GM12892 (cell line): ENCODE measurements at places on chromosomes 7 and 10.

GRCh38 chr7:93245525-93246432 lies 13.6 kb downstream of the VPS50 start:
- DNase-seq: no peak

DNA sequence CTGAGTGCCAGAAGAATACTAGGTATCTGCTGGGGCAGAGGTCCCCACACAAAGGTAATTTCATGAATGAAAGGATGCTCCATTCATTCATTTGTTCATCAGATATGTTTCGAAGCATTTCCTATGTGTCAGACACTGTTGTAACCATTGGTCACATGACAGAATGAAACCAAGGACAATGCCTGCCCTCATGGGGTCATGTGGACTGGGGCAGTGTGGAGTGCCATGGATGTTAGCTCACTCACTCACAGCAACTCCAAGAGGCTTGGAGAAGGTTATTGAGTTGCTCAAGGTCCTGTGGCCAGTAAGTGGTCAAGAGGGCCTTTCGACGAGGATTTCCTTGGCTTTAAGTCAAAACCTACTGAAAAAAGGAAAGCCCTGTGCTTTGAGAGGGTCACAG lies 223.5 kb downstream of the ARHGAP12 start:
- no peak for DNase-seq

- no peak for DNase-seq
Measured at GRCh38 chr7:38283809-38284208, 10.4 kb upstream of the TARP start.

DNA sequence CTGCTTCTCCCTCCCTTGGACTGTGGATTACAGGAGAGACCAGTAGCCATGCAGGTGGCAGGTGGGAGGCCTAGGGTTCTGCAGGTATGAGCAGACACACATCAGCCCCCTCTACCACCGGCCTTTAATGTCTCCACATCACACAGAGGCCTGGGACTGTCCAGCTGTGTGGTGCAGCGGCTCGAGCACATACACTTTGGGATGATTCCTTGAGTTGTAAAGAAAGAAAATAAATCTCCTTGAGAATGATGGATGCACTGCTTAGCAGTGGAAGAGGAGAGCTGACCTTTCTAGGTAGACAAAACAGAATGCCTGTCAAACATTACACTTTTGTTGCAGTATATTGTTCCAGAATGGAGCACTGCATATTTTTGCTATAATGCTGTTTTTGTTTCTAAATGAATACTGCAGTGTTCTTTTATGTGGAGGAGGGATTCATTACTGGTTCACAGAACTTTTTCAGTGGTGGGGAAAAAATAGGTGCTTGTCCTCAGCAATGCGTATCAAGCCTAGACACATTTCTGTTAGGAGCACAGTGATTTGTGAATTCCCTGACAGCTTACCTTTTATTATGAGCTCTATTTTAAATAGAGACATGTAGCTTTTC lies 66.0 kb downstream of the PTPRE start:
- no peak for DNase-seq

- no peak for DNase-seq
Measured at GRCh38 chr10:57026307-57026706, 665.2 kb upstream of the ZWINT start.

- no peak for DNase-seq
Measured at GRCh38 chr7:78510580-78511188, 712.1 kb downstream of the PHTF2 start.

DNA sequence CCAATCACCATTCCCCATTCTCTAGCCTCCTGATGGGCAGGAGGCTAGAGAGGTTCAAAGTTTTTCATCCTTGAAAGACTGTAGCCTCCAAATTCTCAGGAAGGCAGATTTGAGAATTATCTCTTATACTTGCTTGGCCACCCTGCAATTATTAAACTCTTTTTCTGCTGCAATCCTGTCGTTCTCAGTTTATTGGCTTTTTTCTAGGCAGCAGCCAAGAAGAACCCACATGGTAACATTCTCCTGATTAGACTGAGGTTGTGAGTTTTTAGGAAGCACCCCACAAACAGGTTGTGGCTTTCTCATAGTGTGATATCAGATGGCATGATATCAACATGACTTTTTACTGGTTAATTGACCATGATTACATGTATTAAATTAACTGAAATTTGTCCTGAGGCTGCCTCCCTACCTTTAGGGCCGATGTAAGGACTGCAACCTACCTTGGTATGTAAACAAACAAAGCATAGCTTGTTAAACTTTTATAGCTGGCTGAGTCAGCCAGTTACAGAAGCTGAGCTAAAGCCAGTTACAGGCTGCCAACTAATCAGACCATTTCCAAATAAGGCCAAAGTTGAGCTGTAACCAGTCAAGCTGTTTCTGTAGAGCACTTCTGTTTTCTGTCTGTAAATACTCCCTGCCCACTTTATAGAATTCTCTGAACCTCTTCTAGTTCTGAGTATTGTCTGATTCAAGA lies 3.2 kb upstream of the ZNF248 start:
- no peak for DNase-seq

DNA sequence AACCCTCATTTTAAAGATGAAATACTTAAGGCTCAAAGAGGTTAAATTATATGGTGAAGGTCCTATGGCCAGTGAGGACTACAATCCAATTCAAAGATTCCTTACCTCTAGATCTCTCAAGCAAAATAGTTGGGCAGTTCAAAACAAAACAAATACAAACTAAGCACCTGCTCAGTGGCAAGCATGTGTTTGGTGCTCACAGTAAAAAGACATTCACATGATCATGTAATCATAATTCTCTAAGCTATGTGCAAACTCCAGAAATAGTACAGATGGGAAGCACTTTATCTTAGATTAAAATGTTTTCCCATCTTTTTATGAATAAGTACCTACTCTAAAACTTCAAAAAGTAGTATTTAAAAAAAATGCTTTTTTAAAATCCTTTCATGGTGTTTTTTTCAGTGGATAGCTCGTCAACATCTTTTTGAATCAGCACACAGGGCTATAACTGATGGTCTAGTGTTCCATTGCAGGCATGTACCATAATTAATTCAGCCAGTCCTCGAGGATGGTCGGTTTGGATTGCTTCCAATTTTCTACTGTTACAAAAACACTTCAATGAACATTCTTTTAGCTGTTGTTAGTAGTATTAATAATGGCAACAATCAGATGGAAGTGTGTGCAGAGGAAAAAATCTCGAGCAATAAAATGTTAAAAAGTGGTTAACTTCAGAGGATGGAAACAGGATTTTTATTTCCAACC lies 58.4 kb downstream of the CHCHD3 start:
- DNase-seq: no peak

- no peak for DNase-seq
Measured at GRCh38 chr10:23048191-23048590, 47.2 kb upstream of the MSRB2 start.

DNA sequence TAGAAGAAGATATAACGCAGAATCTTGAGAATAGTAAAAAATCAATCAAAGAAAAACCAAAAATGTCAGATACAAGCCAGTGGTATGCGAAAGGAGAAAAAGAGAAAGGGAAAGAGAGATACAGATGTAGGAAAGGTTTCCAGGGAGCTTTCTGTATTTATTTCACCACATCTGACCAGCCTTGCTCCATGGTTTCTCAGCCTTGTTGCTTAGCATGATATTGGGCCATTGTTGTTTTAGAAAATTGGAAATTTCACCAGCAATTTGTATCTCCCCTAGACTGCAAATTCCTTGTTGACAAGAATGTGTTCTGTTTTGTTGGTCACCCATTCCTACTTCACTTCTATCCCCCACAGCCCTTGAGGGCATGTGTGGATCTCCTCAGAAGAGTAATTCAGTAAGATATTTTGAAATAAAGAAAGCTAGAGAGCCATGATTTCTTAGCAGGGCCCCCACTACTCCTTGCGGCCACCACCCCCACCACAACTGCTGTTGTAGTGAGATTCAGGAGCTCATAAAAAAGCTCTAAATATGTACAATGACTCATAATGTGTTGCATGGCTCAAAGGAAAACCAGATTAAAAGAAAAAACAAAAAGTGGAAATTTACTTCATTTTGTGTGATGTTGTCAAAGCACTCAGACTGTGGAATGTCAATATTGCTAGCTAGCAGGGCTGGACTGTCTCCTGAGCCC lies 138.7 kb downstream of the CHRM2 start:
- no peak for DNase-seq

- no peak for DNase-seq
Measured at GRCh38 chr7:106206826-106207541, 77.8 kb downstream of the NAMPT start.

DNA sequence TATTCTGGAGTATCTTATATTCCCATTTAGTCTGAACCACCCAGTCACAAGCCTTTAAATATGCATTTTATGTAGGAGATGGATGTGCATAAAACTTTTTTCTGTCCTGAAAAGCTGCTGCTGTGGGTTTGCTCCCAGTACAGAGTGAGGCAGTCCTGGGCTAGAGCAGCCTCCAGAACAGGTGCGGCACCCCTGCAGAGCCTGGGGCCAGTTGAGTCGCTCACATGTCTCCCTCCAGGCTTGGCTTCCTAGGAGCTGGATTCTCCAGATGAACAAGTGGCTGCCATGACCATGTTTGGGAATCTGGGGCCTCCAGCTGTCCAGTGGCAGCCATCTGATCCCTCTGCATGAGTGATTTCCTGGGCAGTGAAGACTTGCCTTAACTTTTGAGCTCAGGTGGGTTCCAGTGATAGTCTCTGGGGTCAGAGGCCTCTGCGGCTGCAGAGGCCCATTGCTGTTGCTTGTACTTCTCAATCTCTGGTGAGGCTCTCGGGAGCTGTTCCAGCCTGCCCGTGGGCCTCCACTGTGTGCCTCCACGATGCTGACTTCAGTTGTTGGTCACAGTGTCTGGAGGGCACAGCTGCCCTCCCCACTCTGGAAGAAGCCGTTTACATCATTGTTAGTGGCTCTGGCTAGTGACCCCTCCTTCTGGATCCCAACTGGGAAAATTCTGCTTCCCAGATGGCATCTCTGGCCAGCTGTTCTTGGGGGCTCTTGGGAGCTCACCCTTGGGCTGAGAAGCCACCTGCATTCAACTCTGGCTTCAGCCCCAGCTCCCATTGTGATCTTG lies 120.4 kb downstream of the EMX2 start:
- no peak for DNase-seq

- DNase-seq: no peak
Measured at GRCh38 chr10:119176166-119176565, 2.4 kb downstream of the PRDX3 start.

GRCh38 chr7:151058781-151059366 lies 515 bp upstream of the SLC4A2 start:
- DNase-seq: no peak

GRCh38 chr7:69434398-69434815 lies 163.9 kb upstream of the AUTS2 start:
- DNase-seq: no peak

GRCh38 chr10:113060201-113061053 lies 110.4 kb downstream of the TCF7L2 start:
- DNase-seq: no peak

- DNase-seq: no peak
Measured at GRCh38 chr10:33010132-33011037, 52.4 kb upstream of the ITGB1 start.

DNA sequence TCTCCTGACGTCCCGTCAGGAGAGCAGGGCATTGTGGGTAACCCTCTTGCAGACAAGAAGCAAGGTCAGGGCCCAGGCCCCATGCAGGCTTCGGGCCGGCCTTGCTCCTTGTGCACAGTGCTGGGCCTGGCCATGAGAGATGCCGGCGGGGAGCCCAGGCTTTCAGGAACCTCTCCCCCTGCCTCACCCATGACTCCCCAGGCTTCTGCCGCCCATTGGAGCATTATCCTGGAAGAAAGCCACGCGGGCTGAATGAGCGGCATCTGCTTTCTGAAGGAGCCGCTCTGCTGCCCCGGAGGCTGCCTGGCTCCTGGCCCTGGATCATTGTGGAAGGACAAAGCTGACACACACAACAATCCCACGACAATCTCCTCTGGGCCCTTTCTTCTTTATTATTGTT lies 233.5 kb downstream of the TCF7L2 start:
- DNase-seq: no peak

DNA sequence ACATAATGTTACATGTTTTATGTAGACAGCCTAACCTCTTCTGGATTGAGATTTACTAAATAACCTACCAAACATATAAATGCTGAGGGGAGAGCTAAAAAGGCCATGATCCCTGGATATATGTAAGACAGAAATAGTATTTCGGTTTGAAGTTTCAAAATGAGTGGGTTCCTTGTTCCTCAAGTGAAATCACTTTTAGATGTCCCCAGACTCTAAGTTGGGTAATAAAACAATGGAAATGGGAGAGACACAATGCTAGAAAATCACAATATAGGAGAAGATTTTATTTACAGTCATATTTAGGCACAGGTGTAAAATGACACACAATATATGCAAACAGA lies 56.5 kb downstream of the SHTN1 start:
- DNase-seq: no peak

- DNase-seq: no peak
Measured at GRCh38 chr10:59131666-59132065, 44.8 kb upstream of the PHYHIPL start.

DNA sequence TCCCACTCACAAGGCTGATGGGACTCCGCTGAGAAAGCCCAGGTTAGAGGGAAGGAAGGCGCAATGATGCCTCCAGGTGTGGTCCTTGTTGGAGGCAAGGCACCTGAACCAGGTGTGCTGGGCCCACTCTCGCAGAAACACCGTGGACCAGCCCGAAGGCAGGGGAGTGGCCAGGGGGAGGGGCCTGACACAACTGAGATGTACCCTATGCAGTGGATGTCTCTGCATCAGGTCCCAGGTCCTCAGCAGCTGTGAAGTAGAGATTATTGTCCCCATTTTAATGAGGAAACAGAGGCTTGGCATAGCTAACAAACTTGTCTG lies 32.0 kb downstream of the GBX1 start:
- peak; percentile 16 for DNase-seq

DNA sequence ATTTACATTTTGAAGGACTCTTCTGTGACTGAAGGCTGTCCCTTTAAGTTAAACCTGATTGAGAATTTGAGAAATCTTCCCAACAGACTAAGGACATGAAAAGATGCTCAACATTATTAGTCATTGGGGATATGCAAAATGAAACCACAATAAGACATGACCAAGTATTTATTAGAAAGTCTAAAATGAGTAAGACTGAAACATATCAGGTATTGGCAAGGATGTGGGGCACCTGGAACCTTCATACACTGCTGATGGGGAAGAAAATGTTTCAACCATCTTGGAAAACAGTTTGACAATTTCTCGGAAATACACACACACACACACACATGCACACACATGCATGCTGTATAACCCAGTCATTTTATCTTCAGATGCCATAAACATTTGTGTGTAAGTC lies 132.1 kb upstream of the CDK6 start:
- DNase-seq: no peak

DNA sequence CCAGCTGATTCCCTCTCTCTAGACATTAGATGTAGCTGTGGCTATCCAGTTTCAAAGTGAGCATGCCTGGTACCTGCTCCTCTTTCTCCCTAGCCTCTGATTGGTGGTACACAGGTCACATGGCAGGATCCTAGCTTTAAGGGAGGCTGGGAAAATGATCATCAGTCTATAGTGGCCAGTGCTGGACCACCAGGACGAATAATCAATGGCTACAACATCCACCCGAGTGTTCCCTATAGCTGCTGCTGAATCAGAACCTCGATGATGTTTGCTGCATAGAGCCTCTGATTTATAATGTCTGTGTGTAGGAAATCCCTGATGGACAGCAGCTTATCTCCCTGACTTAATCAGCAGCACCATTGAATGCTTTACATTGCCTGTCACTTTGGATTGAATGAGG lies 28.9 kb upstream of the LMTK2 start:
- DNase-seq: no peak

- DNase-seq: no peak
Measured at GRCh38 chr7:44796034-44796503, 412 bp upstream of the PPIA start.
